ENCODE measurements at places on chromosomes 3 and 15.

DNA sequence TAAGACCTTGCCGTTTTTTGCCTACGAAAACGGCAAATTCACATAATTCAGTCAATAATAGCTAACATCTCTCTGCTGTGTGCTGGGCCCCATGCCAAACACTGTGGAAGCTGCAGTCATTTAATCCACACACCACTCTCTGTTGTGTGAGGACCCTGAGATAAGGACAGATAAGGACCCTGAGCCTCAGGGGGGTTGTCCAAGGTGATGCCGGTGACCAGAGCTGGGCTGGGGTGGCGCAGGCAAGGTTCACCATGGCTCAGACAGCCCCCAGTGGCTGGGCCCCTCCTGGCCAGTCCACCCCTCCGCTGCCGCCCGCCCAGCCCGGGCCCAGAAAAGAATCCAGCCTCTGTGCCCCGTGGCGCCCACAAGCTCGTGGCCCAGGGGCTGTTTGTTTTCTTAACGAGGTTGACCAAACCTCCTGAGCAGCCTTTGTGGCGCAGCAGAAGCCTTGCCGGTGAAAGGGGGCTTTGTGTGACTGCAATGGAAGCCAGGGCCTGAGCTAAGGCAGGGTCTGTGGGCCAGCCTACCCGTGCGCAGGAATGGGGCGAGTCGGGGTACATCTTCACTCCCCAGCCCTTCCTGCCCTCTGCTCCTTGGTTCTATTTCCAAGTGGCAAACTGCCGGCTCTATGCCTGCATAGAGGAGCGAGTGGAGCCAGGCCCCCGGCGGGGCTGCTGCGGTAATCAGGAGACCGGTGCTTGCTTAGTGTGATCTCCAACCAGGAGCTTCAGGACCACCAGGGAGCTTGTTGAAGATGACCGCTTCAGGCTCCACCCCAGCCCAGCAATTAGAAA, 4.4 kb upstream of the SNX22 start:
- no peak for DNase-seq

DNA sequence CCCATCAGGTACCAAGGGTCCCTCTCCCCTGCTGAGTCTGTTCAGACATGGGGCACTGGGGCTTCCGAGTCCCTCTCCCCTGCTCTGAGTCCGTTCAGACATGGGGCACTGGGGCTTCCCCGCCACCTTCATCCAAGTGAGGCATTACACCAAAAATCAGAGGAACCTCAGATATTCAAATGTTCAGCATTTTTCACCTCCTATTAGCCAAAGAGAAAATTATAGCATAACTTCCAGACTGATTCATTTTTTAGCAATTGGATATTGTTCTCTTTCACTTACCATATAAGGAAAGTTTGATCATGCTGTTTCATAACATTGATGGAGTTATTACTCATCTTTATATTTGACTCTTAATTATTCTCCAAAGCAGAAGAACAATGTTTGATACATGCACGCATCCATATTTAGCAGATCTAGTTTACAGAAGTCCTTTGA, 213.9 kb downstream of the MTHFS start:
- no peak for DNase-seq

GRCh38 chr3:160757233-160758106, 1.4 kb downstream of the PPM1L start:
- no peak for DNase-seq

GRCh38 chr15:62972814-62973213, 69.7 kb upstream of the TPM1 start:
- no peak for DNase-seq

DNA sequence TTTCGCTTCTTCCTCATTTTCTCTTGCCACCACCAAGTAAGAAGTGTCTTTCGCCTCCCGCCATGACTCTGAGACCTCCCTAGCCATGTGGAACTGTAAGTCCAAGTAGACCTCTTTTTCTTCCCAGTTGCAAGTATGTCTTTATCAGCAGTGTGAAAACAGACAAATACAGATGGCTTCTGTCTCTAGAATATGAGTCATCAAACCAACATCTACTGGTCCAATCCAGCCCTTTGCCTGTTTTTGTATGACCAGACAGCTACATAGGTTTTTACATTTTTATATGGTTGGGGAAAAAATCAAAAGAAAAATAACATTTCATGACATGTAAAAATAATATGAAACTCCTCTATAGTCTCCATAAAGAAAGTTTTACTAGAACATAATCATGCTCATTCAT, 118.7 kb upstream of the PTPRG start:
- no peak for DNase-seq

DNA sequence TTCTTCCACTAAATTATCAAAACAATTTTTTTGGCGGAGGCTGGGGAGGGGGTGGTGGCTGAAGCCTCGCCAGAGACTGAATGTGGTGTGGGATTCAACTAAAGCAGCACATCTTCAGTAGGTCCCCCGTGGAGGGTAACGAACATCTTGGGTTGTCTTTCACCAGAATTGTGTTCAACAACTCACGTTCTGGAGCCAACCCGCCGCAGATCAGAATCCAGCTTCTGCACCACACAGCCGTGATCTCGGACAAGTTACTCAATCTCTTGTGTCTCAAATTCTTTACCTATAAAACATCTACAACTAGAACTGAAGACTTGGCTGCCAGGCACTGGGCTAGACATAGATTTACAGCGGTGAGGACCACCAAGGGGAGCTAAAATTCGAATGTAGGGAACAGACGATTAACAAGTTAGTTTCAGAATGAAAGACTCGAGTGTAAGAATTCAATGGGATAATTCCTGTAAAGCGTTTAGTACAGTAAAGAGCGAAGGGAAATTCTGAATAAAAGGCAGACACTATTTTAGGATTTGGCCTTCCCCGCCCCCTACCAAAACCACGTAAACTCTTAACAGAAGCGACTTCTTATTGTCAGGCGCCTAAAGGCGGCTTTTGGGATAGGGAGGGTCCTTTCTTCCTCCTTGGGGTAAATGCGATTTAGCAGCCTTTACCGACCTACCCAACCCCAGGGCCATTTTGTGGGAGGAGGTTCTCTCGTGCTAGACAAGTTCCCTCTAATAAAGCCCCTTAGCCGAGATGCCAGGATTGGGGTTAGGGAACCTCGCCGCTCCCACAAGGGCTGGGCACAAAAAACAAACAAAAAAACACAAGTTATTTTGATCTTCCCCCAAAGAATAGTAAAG, 697 bp upstream of the RAB5A start:
- DNase-seq: no peak

GRCh38 chr3:112482675-112483074, 16.6 kb downstream of the BTLA start:
- DNase-seq: no peak

DNA sequence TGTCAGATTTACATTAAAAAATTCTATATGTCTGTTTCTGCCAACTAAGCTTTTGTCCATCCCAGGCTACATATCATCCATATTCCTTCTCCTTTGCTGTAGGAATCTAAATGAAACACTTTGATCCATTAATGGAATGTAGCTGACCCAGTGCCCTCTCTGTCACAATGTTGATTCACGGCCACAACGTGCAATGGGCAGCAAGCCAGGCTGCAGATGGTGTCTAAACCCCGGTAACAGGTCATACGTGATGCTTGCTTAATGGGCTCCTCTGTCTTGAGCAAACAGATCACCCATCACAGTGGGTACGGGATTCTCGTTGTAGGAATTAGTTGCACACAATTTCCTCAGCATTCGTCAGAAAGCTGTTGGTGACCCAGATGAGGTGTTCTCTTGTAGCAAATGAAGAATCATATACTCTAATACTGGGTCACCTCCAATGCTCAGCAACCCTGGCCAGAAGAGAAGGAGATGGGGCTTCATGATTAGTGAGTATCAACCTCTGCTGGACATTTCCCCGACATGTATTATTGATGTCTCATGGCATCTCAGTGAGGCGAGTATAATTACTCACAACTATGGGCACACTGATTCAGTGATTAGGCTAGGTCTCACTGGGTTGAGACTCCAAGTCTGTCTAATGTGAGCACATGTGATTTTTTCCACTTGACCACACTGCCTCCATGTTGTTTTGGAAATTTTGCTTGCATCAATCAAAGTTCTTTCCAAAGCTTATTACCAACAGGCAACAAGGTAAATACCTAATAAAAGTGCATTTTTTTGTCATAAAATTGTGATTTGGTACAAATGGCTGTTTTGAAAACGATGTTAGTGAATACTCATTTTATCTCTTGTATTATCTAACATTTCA, 12.9 kb upstream of the DCBLD2 start:
- DNase-seq: no peak

DNA sequence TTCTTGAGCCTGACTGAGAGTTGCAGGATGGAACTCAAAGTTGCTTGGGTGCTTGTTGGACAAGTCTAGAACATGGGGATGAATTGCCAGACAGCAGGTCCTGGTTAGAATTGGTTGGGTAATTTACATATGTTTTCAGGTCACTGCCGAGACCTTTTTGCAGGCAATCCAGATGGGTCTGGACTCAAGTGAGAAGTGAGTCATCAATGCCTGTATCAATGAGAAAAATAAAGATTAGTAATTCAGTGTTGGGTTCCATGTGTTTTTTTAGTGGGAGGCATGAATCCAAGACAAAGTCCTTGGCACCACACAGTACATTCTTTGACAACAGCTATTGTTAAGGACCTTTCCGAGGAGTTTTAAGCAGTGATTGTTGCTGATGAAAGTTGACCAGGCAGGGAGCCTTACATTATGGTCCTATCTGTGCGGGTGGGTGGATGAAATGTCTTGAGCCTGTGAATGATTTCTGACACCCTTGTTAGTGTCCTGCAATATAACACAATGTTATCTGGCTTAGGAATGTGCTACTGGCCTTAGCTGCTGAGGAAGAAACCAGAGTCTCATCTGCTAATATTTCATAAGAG, 77.7 kb downstream of the CRYGS start:
- no peak for DNase-seq

DNA sequence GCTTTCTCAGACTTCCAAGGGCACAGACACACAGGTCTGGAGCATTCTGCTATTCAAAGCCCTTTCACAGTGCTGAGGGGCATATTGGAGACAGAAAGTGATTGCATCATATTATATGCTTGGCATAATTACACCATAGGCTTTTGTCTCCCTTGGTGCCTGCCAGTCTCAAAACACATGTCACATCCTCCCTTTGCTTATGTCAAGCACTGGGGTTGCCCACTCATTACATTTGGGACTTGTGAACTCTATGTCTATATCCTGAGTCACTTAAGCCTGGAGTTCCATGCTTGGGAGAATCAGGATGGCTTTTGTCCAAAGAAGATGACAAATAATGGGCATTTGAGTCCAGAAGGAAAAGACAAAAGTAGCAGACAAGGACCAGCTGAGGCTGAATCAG, 12.3 kb upstream of the PDZRN3 start:
- no peak for DNase-seq

DNA sequence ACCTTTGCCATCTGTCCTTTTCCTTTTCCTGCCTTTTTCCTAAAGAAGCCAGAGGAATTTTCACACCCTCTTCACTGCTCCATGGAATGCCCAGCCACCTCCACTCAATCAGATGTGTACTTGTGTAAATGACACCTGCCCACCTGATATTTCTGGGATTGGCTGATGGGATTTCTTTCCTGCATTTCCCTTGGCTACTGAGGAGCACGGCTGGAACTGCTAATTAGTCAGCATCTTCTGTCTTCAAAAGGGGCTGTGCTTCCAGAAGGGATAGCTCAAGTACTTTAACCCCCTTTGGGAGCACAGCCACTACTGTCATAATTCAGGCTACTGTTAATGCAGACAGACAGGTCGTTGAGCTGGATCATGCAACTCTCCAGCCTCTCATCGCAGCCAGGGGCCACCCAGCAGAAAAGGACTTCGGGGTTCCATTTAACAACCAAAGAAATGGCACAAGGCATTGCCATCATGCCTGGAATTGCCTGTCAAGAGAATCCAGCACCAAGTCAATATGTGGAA, 38.6 kb downstream of the MGLL start:
- no peak for DNase-seq

DNA sequence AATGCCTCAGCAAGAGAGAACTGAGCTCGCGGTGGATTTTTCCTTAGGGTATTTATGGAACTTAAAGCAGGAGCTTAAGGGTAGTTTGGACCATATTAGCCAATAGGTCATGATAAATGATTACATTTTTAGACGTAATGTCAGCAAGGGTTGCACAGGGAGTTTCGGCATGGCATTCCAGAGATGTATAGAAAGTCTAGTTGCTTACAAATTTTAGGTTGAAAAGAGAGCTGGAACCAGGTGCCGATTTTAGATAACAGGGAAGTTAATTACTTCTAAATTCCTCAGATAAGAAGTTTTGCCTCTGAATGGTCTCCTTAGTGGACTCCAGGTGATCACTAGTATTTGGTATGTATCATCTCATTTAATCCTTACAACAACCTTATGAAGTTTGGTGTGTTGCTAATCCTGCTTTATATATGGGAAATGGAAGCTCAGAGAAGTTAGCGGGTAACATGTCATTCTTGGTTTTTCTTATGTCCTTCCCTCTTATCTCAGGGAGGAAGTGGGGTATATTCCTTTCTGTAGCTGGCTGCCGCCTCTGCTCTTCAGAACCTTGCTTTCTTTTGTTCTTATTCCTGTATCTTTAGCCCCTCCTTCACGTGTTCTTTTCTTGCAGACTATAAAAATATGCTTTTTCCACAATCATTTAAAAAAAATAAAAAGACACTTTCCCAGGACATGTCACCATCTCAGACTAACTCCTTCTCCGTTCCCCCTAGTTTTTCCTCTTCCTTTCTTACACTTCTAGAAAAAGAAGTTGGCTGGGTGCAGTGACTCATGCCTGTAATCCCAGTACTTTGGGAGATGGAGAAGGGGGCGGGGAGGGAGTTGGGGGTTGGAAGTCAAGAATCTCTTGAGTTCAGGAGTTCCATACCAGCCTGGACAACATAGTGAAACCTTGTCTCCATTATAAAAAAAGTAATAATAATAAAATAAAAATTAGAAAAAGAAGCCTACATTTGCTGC, 25.7 kb downstream of the IQGAP1 start:
- no peak for DNase-seq

GRCh38 chr3:107650788-107651187, 128.0 kb downstream of the BBX start:
- no peak for DNase-seq

GRCh38 chr3:105144837-105145236, 221.9 kb upstream of the ALCAM start:
- DNase-seq: no peak

DNA sequence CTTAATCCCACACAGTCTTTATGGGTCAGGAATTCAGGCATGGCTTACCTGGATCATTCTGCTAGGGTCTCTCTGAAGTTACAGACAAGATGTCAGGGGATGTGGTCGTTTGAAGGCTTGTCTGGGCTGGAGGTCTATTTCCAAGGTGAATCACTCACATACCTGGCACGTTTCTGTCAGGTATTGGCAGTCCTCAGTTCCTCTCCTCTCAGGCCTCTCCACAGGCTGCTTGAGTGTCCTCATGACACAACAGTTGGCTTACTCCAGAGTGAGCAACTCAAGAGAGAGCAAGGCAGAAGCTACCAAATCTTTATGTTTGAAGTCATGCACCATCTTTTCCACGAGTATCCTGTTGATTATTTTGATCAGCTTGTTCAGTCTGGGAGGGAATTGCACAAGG, 43.9 kb upstream of the PARP14 start:
- DNase-seq: no peak

GRCh38 chr3:126464494-126464893, 11.2 kb downstream of the ZXDC start:
- no peak for DNase-seq
